BJ (cell line): ENCODE measurements at places on chromosomes 6 and 20.

- DNase-seq = no peak
Measured at GRCh38 chr20:1871807-1872458, 23.3 kb upstream of the SIRPA start.

DNA sequence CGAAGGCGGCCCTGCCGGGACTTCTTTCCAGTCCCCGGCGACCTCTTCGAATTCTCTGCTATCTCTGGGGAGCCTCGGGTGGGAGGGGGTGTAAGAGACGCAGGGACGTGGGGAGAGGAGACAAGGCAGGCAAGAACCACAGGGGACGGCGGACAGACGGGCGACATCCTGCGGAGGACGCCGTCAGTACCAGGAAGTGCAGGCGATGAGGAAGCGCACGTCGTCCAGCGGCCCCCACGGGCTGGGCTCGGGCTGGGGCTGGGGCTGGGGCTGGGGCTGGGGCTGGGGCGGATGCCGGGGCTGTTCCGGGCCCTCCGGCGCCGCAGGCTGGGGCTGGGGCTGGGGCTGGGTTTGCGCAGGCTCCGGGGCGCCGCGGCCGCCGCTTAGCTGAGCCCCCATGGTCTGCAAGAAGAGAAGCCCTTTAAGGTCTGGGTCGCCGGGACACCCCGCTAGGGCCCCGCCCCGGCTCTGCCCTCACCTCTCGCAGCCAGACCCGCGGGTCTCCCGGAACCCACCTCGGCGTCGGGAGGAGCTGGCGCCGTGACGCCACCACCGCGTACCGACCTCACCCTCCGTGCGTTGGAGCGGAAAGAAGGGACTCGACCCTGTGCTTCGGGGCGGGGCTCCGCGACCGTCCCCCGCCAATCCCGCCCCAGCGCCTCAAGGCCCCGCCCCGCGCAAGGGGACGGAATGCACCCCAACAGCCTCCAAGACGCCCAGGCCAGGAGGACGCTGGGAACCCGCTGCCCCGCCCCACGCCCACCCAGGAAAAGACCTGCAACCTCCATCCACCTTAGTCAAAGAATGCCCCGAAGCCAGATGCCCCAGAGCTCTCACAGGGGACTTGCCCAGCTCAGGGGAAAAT, at the start of gene MMP24OS:
Gene MMP24OS, minus strand, starts transcription at position 592 of the 865 bp plus-strand sequence. Its CDS starts 193 bp downstream, at position 399.
- DNase-seq = peak; percentile 50

DNA sequence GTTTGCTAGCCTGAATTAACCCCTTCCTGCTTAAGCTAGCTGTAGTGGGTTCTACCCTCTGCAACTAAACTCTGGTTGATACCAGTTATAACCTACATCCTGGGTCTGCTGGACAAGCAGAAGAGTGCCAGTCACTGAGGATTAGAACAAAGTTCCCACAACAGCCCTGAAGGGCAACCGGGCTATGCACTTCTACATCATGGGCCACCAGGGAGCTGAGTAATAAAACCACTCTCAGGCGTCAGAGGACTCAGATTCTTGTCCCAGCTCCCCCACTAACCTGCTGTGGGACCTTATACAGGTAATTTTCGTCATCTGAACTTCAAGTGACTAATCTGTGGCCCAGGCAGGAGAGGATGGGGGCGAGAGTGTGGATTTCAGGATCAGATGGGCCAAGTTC, 56.8 kb downstream of the EYA2 start:
- DNase-seq = no peak

GRCh38 chr20:53421343-53421742, 172.3 kb downstream of the ZNF217 start:
- DNase-seq = no peak

- peak; percentile 86 for DNase-seq
Measured at GRCh38 chr6:160030103-160030502, 61.2 kb downstream of the IGF2R start.

GRCh38 chr6:20717743-20718142, 183.5 kb downstream of the CDKAL1 start:
- no peak for DNase-seq

DNA sequence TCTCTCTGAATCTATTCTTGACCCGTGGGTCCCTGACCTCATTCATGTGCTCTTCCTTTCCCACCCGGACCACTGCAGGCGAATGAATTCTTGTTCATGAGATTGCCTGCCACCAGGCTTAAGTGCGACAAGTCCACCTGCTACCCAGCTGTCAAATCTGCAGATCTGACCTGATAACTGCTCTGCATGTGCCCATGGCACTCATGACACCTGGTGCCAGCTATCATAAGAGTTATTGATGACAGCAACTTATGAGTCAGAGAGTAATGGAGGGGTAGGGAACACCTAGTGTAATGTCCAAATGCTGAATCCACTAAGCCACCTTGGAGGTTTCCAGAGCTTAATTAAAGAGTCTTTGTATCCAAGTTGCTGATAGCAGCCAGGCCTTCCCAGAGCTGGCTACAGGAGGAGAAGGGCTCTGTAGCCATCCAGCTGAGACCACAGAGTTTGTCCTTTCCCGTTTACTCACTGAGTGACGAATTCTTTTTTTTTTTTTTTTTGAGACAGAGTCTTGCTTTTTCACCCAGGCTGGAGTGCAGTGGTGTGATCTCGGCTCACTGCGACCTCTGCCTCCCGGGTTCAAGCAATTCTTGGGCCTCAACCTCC, 17.4 kb downstream of the SHLD1 start:
- DNase-seq = no peak

GRCh38 chr20:23129891-23130621, 43.9 kb upstream of the CD93 start:
- DNase-seq = no peak

DNA sequence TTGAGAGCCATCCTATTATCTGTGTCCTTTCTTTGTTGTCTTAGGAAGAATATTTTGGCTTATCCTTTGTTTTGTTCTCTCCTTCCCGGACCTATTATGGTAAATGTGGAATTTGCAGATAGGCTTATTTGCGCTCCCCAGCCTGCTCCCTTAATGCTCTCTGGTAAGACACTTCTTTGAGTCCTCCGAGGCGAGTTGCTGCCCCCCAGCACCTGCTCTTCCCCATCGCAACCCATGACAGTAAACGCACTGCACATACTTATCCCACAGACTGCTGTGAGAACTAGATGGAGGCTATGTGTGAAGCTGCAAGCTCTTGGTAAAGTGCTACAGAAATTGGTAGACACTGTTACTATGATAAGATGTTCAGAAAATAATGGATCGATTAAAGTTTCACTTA, 47.0 kb upstream of the ESR1 start:
- no peak for DNase-seq

DNA sequence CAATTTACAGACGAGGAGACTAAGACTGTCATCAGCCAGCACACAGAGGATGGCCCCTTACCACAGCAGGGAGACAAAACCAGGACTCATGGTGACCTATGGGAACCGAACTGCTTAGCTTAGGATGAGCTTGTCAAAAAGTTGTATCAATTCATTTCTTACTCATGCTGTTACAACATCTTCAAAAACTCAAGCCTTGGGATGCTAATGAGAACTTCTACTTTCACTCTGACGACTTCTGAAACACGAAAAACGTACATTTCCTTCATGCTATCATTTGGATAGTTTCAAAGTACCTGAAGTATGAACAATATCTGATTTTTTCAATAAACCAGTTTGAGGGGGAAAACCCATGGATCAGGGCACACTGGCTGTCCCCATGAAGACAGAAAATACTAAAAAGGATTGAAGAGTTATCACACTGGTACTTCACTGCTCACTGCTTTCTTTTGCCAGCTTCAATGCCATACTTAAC, 31.9 kb downstream of the HIVEP2 start:
- DNase-seq = no peak

DNA sequence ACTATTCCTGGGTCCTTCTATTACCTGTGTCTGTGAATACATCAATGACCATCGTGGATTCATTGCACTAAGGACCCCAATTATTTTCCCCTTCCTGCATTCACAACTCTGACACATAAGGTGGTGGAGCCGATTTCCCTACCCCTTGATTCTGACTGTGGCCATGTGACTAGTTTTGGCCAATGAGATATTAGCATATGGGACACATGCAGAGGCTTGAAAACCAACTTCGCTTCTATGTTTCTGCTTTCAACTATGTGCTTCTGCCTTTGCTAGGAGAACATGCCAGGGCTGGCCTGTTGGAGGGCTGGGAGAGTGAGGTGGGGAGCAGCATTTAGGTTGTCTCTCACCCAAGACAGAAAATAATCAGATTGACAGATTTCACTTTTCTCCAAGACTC, 483.1 kb upstream of the JAG1 start:
- DNase-seq = no peak

DNA sequence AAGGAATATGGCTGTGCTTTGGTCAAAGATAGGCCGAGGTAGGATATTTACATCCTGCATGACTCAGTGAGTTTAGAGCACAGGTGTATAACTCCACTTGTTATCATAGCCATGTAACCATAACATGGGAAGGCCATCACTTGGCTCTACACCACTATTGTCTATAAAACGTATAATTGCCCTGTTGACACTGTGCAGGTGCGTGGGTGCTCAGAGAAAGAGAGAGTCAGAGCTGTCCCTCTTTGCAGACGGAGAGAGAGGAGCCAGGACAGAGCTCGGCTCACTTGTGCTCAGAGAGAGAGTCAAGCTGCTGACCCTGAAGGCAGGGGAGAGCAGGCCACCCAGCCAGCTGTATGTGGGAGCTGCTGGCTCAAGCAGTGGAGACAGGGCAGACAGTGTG, 46.0 kb downstream of the OR2B6 start:
- DNase-seq = no peak

DNA sequence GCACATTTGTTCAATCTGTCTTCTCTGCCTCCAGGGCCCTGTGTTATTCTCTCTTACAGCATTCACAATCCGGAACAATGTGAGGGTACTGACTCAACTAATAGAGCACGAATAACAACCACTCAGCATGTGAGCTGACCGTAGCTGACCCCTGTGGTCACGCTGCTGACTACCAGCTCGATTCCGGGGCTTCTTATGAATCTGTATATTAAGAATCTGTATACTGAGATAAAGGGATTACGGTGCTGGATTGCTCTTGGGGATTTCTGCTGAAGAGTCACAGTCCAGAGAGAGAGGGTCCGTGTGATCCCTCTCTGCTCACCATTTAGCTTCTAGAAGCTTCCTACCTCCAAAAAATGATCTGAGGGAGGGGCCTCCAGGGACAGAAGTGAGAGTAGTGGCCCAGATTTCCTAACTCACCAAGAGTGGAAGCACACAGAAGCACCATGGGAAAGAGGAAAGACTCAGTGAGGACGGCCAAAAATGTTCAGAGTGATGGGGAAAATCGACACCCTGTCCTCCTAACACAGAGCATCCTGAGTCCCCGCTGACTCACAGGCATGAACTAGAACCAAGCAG, 156.2 kb downstream of the THBS2 start:
- DNase-seq = peak; percentile 97

DNA sequence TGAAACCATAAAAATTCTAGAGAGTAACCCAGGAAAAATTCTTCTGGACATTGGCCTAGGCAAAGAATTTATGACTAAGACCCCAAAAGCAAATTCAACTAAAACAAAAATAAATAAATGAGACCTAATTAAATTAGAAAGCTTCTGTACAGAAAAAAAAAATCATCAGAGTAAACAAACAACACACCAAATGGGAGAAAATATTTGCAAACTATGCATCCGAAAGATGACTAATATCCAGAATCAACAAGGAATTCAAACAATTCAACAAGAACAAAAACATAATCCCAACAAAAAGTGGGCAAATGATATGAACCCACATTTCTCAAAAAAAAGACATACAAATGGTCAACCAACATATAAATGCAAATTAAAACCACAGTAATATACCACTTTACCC, 242.6 kb upstream of the CDYL start:
- DNase-seq = peak; percentile 4

- peak; percentile 99 for DNase-seq
Measured at GRCh38 chr20:43938932-43939761, 24.5 kb downstream of the TOX2 start.

DNA sequence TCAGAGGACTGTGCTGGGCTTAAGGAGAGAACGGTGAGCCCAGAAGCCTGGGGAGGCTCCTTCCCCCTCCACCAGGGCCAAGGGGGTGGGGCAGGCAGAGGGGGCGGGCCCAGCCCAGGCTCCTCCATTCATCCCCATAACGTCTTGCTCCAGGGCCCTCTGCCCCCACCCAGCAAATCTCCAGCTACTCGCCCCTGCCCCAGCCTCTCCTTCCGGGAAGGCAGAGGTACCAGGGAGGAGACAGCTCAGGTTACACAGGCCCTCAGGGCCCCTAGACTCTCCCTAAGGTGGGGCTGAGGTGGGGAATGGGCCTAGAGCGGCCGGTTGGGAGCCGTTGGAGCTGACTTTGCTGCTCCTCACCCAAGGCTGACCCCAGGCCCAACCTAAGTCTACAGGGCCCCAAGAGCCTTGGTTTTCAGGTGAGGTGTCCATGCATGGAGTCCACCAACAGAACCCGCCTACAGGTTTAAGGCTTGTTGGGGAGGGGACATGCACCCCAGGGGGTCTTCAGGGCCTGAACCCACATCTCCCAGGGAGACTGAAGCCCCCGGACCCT, 1.2 kb downstream of the LAMA5 start:
- no peak for DNase-seq

- DNase-seq = no peak
Measured at GRCh38 chr6:75272145-75272840, 12.3 kb downstream of the TMEM30A start.
